RPMI8226 (cell line): ENCODE measurements at places on chromosomes 5 and 9.

DNA sequence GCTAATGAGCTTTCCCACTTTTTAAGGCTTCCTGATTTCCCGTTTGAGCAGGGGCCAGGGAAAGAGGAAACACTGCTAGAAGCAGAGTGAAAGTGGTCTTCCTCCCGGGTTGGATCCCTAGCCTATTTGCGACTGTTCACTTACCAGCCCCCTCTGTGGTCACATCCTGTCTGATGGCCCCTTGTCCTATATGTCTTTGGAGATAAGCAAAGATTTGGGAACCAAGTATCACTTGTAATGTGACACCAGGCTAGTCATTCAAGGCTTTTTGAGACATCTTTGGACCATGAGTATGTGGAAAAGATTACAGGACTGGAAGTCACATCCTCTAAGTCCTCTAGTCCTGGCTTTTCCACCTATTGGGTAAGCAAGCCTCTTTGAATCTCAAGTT lies 6.1 kb downstream of the DNAJB5 start:
- no peak for DNase-seq

DNA sequence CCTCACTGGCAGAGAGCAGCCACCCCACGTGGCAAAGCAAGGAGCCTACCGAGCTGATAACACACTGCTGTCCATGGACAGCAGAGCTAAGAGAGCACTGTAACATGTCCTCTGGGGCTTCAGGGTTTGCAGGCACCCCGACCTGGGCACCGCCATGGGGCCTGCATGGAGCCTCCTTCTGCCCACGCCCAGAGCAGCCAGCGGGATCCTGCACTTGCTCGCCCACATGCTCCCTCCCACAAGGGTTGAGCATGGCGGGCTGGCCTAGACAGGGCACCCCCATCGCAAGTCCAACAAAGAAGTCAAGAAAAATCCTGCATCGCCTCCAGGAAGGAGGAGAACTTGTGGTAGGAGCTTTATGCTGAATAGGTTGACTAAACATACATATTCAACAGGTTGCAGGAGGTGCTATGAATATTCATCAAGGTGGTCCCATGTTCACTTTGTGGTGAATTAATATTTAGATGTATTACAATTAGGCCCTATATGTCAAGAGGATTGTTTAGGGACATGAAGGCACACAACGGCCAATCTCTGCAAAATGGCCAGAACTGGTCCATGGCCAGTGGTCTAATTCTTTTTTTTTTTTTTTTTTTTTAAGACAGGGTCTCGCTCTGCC lies 3.8 kb upstream of the MIGA2 start:
- DNase-seq: no peak

GRCh38 chr5:24633715-24634325 lies 11.0 kb downstream of the CDH10 start:
- DNase-seq: peak; percentile 34

- DNase-seq: no peak
Measured at GRCh38 chr5:154236011-154236410, 45.5 kb downstream of the GALNT10 start.

DNA sequence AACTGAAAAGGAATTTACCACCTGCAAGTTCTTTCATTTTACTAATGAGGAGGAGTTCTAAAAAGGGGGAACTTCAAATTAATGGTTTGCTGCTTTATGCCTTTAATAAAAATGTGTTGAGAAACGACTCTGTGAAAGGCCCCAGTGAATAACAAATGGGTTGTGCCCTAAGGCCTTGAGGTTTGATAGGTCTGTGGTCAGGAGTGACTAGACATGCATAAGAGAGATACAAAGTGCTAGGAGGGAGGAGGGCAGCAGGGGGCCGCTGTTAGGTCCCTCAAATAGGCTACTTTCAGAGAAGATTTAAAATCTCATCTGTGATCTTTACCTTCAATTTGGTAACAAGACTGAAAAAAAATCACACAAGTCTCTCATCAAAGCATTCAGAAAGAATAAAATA lies 58.3 kb downstream of the FAM81B start:
- no peak for DNase-seq

DNA sequence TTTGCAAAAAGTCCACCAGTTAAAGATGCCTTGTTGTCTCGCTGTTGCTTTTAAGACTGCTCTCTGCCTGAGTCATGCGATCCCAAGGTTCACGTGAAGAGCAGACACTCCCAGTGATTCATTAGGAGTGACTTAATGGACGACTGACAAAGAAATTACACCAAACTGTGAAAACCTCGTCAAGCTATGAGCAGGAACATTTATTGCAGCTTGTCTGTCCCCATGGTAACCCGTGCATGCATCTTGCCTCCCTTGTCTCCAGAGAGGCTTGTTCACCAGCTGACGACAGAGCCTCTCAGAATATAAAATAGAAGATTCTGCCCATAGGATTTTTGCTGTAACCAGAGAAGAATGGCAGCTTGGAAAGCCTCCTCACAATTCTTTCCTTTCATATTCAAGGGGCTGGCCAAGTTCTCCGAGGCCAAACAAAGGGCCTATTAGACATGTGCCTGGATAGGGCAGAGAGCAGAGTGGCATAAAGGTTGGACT lies 352.7 kb downstream of the SPOCK1 start:
- DNase-seq: no peak

GRCh38 chr5:23385036-23385435 lies 122.4 kb upstream of the PRDM9 start:
- no peak for DNase-seq

DNA sequence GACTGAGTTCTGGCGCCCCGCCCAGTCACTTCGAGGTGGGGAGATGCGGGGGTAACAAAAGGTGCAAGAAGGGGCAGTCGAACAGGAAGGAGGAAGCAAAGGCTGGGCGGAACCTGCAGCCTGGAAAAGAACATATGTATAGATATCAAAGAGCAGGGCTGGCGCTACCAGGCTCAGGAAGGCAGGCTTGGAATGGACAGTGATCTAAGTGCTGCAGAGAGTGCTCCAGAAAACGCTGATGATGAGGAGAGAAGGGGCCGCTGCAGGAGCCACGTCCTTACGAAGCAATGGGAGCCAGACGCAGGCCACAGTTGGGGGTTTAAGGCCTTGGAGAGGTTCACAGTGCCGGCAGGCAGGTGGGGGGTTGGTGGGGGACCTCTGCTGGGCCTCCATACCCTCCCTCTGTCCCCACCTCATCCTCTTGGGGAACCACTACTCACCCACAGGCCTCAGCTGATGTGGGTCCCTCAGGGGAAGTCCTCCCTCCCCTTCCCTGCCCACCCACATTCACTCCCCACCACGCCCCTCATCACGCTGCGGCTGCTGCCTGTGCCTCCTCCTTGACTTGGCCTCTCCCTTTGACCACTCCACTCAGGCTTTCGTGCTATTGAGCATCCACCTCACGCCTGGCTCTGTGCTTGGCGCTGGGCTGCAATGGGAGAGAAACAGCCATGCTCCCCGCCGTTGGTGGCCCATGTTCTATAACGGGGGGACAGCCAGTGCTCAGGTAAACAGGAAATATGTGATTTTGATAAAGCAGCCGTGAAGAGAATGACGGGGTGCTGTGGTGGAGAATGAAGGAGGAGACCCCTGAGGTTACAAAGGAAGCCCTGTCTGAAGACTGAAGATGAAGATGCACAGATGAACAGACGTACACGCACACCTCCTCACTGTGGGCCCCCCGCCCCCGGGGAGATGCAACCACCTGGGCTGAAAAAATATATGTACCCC lies 40.5 kb upstream of the RPL26L1 start:
- DNase-seq: no peak

DNA sequence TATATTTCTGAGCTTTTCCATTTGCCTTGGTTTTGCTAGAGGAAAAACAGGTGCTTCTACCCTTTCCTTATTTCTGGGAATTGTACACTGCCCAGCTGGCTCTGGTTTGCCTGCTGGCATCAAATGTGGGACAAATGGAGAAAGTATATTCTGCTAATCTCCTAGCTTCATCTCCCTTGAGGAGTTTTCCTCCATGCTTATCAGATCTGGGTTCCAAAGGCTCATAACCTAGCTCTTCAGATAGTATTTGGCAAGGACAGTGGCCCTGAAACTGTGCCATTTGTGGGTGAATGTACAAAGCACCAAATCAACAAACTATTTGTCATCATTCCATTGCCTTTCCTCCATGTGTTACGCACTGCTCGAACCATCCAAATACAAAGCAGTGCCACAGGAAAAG lies 16.2 kb downstream of the PRLR start:
- no peak for DNase-seq

DNA sequence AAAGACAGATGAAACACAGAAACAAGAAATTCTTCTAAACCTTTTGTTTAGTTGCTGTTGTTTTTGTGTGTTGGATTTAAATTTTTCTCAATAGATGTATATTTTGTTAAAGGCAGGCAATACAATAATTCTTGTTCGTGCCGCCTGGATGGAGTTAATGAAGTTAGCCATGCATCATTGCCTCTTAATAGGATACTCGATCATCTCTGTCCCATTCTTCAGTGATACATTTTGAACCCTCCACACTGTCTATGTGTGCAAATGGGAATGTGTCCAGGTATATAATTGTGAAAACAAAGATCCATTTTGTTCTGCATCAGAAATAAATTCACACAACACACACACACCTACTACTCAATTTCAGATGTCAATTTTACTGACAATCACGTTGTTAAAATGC lies 186.6 kb upstream of the ADAMTS16 start:
- DNase-seq: no peak

DNA sequence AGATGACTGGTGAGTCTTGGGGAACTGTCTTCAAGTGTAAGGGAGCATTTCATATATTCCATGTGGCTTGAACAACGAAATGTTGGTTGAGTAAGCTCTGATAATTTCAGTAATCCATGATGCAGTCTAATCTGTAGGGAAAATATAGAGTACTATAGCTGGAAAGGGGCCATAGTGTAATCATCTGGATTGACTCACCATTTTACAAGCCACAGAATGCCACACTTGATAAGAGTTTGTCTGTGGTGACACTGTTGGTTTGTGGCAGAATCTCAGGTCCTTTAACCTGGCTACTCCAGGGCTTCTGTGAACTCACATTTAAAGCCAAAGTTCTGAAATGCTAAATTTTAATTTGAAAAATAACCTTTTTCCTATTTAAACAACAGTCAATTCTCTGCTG lies 16.3 kb upstream of the MAML1 start:
- DNase-seq: no peak

GRCh38 chr5:54994628-54995027 lies 9.2 kb upstream of the ESM1 start:
- no peak for DNase-seq

DNA sequence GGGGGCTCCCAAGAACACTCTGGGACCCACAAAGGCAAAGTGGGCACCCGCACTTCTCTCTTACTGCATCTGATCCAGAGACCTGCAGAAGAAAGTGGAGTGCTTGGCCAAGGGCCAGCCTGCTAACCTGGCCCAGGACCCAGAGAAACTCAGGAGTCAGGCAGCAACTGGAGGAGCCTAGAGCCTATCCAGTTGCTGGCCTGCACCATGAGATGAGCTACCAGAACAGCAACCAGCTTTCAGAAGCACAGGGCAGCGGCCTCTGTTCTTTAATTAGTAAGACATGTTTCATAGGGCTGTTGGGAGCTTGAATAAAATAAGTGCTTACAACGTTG lies 298.3 kb downstream of the GADD45G start:
- DNase-seq: no peak

DNA sequence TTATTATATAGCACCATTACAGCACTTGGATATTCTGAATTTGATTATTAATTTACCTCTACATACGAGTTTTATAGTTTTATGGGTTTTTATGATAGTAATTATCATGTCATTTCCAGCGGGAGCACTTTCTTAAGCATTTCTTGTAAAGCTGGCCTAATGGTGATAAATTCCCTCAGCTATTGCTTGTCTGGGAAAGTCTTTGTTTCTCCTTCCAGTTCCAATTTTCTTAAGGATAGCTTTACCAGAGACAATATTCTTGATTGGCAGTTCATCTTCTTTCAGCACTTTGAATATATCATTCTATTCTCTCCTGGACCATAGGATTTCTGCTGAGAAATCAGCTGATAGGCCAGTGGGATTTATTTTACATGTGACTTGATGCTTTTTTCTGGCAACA lies 505.4 kb downstream of the TMEM232 start:
- no peak for DNase-seq

DNA sequence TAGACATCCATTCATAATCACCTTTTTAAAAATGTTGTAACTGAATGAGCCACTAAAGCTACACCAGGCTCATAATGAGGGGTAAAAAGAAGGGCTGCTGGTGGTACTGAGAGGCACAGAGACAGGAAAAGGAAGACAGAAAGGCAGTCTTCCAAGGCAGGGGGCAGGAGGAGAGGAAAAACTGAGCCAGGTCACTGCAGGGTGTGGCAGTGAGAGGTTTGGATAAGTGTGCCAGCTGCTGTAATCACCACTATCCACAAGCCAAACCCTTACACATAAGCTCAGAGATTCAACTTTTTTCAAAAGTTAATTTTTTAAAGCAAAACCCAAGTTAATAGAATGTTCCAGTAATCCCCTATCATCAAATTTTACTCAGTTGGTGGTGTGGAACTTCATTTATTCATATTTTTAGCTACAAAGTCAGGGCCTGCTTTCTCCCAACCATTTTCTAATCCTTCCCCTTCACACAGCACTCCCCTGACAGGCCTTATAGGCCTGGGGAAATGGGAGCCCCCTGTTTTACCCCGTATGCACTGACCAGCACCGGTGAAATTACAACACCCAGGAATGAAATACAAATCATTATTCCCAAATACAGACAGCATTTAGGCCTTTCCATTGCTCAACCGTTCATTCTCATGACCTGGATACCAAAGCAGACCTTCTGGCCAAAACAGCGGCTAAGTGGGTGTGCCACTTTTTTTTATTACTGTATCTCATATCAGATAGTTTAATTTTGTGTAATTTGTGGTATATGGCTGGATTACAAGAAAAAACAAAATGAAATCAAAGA lies 76.3 kb downstream of the EFNA5 start:
- no peak for DNase-seq

- no peak for DNase-seq
Measured at GRCh38 chr9:123608104-123608503, 252.1 kb downstream of the CRB2 start.

GRCh38 chr5:43161244-43161643 lies 30.8 kb upstream of the NIM1K start:
- DNase-seq: no peak

DNA sequence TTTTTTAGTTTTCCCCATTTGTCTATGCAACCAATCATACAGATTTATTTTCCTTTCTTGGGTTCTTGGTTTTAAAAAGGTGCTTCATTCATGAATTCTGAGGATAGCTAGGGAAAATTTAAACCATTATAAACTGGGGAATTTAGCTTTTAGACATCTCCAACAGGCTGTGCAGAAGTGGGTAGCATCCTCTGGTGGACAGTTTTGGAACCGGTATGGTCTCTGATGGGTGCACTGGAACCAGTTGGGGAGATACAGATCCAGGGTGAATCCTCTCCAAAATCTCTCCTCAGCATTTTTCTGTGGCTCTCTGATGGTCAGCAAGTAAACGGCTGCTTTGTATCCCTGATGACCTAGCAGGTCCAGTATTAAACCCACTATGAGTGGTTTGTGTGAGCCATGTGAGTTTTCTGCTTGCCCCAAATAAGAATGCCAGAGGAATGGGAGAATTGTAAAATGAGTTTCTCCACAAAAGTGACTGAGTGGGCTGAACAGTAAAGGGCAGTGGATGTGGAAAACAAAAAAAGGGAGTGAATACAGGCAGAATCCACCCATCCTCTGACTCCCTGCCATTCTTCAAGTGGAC lies 9.1 kb upstream of the DNAJC25 start:
- DNase-seq: peak; percentile 14
